Suprapubic skin (tissue), 4 donors: ENCODE measurements at places on chromosomes 3 and 15. TPM values are rescaled to one million over a fixed set of nuclear protein-coding genes. Genes with fewer than 3 reads are reported as not detected.

GRCh38 chr3:11548721-11549131 is 95.0 kb downstream of the VGLL4 start:
- DNase-seq = peak; percentile 50

DNA sequence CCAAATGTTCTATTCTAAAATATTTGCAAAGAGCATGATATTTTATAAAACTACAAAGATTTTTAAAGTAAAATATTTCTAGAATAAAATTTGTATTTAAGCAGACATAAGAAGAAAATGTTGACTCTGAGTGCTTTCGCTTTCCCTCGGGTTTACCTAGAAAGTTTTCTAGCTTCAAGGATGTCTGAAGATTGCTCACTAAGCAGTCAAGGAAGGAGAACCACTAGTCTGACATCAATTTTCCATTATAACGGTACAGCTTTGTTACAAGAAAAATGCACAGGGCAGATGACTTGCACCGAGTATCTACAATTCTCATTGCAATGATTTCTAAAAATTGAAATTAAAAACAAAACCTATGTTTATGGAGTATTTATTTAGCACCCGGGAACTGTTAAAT is 14.2 kb downstream of the GPR15 start:
- DNase-seq = no peak

GRCh38 chr3:169534439-169534838 is 129.1 kb downstream of the MECOM start:
- DNase-seq = no peak

DNA sequence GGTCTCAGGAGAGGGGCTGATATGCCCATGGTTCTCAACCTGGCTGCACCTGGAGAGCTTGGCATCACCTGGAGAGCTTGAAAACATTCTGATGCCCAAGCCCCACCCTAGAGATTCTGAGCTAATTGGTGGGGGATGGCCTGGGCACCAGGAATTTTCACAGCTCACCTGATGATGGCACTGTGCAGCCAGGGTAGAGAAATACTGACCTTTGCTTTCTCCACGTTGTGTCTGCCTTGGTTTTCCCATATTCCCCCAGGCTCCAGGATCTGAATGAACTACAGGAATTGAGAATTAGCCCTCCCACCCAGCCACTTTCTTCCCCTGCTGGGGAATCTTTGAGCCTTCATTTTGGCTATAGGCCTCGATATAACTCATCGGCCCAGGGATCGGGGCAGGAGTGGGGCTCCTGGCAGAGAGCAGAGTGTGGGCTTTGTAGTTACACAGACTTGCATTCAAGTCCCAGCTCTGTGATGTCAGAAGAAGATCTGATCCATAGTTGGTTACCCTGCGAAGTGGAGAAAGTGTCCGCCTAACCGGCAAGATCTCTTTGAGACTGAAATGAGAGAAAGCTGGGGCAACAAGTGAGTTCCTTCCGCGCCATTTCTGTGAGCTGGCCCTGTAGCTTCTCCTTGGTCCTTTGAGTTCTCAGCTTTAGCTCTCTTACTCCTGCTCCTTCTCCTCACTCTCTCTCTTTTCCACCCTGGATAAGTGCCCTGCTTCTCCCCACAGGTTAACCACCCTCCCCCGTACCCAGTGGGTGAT is 33.1 kb upstream of the UBE2Q2 start:
- no peak for DNase-seq

DNA sequence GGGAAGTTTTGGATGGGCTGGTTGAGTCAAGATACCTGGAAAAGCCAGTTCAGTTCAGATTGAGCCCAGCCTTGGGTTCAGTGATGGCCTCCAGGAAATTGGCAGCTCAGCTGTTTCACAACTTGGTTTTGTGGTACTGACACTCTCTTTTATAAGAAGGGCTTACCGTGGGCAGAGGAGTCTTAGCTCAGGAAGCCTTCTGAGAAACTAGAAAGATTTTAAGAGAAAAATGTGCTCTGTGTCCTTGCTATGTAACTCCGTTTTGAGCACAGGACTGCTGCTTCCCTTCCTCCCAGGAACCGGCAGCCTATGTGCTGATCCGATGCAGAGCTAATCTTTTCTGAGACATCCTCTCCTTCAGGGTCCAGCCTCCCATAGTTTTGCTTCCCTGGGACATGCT is 46.6 kb upstream of the RASGRP1 start:
- DNase-seq = no peak

DNA sequence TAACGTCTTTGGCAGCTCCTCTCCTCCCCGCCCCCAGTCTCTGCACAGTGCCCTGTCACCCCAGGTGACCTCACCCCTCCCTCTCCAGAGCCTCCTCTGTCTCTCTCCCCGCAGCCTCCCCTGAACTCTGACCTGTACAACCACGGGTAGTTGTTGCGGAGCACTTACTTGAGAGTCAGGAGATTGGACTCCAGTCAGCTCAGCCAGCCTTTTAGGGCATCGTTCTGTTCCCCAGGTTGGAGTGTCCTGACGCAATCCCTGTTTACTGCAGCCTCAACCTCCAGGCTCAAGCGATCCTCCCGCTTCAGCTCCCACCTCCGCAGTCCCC is 177.7 kb downstream of the UACA start:
- peak; percentile 44 for DNase-seq

DNA sequence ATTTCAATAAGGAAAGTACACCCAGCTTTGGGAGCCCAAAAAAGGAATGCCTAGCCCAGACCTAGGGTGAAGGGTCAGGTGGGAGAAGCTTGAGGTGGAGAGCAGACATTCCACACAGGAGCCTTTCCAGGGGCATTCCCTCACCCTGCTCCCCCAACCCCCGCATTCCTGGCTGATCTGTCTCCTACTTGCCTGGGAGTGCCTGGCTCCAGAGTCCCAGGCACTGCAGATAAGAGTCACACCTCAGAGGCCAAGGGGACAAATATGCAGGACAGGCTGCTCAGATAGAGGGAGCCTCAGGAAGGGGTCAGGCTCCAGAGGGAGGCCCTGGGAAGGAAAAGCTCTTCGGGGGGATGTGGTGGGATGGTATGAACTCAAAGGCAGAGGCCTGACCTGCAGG is 20.8 kb upstream of the HCN4 start:
- peak; percentile 31 for DNase-seq

SEMA6D gene
- total RNA-seq = 9.2 TPM
